Jurkat, Clone E6-1 (cell line): ENCODE measurements at places on chromosomes 7 and 10.

DNA sequence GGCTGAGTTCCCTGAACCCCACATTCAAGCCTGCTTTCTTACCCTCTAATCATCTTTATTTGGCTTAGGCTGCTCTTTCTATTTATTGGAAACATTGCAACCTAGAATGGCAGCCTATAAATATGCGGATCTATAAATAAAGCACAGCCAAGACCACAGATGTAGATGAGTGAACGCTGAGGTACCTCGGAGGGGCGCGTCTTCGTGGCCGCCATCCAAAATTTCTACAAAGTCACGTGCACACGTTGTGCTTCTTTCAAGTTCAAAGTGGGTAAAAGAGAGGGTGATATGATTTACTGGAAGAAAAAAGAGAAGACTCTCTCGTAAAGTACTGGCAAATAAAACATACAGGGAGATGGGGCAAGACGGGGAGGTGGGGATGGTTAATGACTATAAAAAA lies 132.6 kb upstream of the RSU1 start:
- DNase-seq = no peak

- DNase-seq = peak; percentile 86
Observed at GRCh38 chr7:150685219-150686029, at the start of gene GIMAP2. TSS of gene GIMAP2 (plus strand) at chr7:150685706. CDS start at chr7:150687060, 1,354 bp downstream.

DNA sequence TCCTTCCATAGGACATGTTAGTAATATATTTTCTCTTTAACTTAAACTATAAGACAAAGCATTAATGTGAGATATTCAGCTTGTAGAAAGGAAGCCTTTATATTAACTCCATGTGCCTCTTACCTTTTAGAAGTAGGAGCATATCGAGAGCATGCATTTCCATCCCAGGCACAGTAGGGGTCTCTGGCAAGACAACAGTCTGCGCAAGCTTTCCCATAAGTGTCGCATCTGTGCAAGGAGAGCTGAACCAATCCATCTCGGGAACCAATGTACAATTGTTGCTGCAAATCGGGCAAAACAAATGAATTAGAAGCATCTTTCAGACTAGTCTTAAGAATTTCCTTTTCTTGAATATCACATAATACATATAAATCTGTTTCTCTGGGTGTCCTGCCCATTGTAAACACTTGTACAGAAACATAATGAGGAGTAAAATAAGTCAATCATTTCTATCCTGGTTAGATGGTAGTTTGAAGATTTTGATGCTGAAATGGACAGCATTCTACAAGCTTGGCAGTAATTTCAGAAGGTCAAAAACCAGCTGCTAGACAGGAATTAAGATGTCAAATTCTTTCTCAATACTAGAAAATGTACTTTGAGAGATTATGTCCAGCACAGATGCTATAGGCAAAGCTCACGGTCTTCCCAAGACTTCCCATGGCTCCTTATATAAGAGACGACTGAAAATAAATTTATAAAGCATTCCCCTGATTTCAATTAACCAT lies 171.8 kb downstream of the SEMA3D start:
- peak; percentile 28 for DNase-seq

DNA sequence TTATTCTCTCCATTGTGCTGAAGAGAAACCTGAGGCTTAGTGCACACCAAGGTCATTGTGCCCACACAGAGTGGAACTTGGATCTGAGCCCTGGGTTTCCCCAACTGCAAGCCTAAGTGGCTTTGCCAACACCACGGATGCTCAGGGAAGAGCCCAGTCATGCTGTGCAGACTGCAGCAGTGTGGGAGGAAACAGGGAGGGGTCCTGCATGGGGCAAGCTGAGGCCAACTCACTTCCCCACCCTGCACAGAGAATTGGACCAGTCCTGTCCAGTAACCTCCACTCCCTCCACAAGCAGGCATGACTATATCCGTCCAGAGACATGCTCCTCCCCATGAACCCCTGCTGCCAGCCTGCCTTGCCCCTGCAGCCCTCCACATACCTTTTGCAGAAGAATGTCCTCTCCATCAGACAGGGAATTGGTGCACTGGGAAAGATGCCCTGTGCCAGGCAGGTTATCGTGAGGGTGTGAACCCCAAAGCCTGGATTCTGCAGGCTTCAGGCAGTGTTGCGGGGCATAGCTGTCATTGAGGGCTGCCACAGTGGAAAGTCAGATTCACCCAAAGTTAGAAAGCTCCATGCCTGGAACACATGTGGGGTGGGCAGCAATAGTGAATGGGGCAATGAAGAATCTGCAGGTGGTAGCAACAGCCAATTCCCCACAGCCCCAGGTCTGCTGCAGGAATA lies 44.9 kb downstream of the DRGX start:
- no peak for DNase-seq

- no peak for DNase-seq
Observed at GRCh38 chr7:15559416-15559928, 2.3 kb downstream of the AGMO start.

GRCh38 chr7:133134810-133135209 lies 52.9 kb upstream of the CHCHD3 start:
- DNase-seq = no peak

DNA sequence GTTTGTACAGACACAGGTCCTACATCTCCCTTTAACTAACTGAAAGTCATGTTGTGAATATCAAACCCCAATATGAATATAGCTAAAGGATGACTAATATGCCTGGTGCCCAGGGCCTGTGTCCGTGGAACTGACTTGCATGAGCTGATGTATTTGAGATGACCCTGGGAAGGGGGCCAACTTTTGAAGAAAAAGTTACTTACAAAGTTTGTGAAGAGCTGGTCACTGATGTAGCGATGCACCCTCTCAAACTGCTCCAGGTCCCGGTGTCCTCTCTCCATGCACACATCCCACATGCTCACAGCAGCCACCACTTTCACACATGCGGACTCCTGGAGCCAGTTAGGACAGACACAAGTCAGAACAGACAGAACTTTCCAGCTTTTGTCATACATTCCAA lies 106.2 kb downstream of the ABCC2 start:
- no peak for DNase-seq

DNA sequence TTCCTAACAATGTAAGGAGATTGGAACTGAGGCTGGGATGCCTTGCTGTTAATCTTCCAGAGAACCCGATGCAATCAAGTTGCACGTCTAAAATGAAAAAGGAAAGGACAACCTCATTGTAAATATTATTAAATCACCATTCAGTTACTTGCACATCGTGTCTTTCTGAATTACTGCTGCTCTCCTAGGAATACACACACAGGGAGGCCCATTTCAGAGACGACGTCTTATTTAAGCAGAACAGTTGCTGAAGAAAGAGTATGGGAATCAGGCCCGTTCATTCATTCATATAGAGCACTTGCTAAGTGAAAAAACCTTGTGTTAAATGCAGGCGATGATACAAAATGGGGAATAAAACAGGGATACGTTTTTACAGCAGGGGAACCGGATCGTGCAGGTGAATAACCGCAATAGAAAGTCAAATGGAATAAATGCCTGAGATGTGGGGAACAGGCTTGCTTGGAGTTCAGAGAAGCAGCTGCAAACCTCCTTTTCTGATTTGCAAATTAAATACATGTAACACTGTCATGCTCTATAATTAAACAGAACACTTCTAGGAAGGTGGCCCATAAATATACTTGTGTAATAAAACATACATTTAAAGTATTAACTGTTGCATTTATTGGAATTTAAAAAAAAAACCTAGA lies 409.9 kb downstream of the GALNT17 start:
- no peak for DNase-seq

DNA sequence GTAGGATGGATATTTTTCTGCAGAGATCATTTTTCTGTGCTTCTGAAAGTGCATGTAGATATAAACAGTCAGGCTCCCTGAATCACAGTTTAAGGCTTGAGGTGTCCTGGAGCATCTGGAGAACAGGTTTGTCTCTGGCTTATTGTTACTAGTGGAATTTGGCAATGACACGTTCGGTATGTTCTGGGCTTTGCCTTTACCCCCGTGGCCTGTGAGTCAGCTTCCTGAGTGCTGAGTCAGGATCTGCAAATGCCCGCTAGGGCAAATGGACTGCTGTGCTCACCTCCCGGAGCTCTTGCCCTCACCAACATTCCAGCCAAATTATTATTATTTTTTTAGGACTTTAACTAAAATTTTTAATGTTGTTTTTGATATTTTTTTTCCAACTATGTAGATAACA lies 192.5 kb upstream of the PRSS1 start:
- no peak for DNase-seq
